SW480 (cell line): ENCODE measurements at places on chromosomes 12 and 14.

DNA sequence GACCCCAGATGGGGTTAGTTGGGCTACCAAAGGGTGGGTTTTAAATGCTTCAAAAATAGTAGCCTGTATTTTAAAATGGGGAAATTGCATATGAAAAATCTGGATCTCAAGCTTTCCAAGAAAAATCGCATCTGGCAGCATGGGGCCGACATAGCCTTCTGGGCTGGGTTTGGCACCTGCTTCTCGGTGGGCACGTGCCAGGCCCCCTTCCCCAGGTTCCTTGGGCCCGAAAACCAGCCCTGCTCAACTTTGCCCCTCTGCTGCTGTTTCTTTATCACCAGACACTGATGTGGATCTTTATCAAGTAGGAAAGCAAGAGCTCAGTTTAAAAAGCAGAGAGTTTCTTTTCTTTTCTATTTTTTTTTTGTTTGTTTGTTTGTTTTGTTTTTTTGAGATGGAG is 95.1 kb downstream of the DICER1 start:
- no peak for DNase-seq

DNA sequence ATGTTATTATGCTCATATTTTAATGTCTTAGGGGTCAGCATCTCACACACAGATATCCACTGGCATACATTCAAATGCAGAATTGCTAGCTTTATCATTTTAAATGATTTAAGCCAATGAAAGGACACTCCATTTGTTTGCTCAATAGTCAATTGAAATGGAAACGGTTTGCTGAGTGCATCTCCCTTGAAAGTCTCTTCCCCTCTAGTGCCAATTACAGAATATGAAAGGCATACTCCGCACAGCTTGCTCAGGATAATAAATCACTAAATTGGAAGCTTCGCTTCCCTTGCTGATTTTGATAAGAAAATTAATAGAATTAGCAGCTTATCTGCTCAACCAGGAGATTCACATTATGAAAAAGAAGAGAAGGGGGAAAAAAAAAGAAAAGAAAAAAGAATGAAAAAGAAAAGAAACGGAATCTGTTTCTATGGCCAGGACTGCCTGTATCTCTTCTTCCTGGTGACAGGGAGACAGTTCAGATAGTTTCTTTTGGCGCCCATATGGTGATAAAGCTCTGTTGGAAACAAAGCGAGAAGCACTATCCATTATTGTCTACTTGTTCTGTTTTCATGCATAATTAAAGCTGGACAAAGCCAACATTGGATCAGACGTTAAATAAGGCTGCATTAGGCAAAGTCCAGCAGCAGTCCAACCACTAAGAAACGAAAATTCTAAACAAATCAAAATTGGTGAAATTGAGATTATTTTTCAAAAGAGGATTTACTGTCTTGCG is 225.0 kb downstream of the GXYLT1 start:
- no peak for DNase-seq

DNA sequence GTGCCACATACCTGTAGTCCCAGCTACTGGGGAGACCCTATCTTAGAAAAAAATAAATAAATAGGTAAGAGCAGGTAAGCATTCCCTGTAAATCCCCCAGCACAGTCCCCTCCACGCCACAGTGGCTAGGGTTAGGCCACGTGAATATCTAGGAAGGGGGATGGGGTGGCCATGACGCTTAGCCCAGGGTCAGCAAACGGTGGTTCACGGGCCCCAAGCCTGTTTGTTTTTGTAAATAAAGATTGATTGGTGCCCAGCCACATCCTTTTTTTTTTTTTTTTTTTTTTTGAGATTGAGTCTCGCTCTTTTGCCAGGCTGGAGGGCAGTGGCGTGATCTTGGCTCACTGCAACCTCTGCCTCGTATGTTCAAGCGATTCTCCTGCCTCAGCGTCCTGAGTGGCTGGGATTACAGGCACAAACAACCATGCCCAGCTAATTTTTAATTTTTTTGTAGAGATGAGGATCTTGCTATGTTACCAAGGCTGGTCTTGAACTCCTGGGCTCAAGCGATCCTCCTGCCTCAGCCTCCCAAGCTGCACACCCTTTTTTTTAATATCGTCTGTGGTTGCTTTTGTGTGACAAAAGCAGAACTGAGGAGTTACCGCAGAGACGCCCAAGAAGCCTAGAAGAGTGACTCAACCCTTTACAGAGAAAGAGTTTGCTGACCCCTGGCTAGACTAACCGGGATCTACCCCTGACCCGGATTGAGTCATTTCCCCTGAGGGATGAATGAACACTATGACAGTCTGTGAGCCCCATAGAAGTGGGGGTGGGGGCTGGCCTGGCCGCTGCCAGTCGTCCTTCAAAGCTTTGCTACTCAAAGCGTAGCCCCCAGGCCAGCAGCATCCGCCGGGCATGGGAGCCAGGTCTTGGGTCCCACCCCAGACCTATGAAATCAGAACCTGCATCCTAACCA is 113.7 kb upstream of the NCOR2 start:
- peak; percentile 86 for DNase-seq

DNA sequence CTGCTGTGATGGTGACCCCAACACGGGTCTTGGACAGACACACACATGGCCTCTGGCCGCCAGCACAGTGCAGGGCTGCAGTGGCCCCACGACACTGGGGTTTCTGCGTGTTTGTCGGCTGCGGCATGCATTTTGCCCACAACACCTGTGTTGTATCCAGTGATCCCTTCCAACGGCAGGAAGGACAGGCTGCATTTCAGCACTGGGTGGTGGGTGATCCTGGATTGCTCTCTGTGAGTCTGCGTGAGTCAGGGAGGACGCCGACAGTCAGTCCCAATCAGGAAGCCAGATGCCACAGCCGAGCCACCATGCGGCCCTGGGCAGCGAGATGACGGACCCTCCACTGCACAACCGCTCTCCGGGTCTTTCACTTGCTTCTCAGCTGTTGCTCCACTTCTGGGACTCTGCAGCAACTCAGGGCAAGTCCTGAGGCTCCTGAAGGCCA is 20.6 kb downstream of the LRTM2 start:
- DNase-seq = no peak

- peak; percentile 23 for DNase-seq
Measured at GRCh38 chr12:114306646-114307045, 99.3 kb downstream of the TBX5 start.

- DNase-seq = no peak
Measured at GRCh38 chr12:27309293-27309994, 23.2 kb upstream of the BMAL2 start.
